Stimulated activated CD8-positive, alpha-beta memory T cell treated with anti-CD3 and anti-CD28 coated beads, Interleukin-4, amount 100 ng/mL, for 1 hour (primary cell): ENCODE measurements at places on chromosomes 3 and 15.

- DNase-seq = no peak
Observed at GRCh38 chr15:77012117-77012712, 17.3 kb downstream of the PSTPIP1 start.

DNA sequence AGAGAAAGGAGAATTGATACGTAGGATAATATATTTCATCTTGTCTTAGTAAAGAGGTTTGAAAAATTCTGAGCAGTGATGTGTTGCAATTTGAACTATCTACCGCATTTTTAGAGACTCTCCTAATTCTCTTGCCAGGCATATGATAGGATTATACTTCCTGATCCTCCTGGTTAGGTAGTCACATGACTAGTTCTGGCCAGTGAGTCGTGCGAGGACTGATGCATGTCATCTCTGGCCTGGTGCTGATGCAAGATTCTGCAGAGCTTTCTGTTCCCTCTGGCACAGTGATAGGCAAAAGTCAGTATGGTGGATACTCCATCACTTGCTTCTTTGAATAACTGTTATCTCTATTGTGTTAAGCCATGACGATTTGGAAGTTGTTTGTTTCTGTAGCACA, 277.6 kb upstream of the NAALADL2 start:
- no peak for DNase-seq

DNA sequence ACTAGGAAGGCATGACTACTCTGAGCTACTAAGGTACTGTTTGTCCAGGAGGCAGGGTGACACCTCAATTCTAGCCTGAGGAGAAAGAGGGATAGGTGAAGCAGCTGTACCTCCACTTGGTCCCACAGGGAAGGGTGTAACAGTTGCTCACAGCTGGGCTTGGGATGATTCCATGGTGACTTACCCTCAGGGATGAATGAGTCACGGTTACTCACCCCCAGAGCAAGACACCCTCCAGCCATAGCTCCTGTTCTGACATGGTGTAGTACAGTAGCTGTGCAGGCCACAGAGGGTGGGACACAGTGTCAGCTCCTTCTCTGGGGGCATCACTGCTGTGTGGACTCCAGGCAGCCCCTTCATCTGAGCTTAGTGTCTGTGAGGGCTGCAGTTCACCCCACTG, 868.6 kb upstream of the SEMA6D start:
- DNase-seq = no peak

GRCh38 chr15:63970621-63971426, 75.5 kb downstream of the DAPK2 start:
- DNase-seq = no peak

GRCh38 chr3:187822402-187822801, 77.1 kb upstream of the BCL6 start:
- DNase-seq = no peak

DNA sequence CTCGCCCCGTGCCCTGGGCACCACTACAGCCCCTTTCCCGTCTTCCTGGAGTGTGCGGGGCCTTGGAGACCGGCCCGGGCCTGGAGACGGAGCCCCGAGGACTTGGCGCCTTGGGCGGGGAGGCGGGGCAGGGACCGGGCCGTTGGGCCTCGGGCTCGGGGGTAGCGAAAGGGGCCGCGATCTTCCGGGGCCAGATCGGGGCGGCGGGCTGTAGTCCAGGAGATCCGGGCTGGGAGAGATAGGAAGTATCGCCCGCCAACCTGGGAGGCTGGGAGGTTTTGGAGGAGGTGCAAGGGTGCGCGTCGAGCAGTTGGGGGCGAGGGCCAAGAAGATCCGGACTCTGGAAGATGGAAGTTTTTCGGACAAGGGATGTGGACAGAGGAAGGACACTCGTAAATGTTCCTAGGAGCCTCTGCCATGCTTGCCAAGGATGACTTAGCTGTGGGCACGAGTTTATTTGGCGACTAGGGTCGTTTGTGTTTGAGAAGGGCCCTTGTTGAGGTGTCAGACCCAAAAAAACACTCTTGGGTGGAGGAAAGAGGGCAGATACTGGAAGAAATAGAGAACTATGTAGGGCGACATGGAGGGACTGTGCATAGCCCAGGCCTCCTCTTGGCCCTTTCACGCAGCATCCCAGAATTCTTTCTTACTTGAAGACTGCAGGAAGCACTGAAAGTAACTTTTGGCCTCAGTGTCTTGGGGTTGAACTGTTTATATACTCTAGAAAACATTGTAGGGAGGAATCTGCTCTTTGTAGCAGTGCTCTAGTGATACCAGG, 712 bp downstream of the RTF1 start:
- DNase-seq = no peak

DNA sequence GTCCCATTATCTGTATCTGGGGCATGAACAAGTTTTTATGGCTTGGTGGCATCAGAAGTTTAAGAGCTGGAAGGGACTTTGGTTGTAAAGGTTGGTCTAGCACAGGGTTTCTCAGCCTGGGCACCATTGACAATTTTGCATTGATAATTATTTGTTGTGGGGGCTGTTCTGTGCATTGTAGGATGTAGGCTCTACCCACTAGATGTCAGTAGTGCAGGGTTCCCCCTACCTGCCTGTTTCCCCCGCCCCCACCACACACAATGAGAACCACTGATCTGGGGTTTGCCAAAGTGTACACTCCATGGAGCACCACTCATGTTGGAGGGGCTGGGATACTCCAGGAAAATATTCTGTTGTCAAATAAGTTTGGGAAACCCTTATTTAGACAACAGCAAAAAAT, 42.7 kb downstream of the PLCL2 start:
- DNase-seq = no peak

GRCh38 chr3:46146548-46146947, 61.6 kb downstream of the CCR1 start:
- no peak for DNase-seq

- DNase-seq = no peak
Observed at GRCh38 chr3:119309591-119309990, 15.4 kb downstream of the ARHGAP31 start.

DNA sequence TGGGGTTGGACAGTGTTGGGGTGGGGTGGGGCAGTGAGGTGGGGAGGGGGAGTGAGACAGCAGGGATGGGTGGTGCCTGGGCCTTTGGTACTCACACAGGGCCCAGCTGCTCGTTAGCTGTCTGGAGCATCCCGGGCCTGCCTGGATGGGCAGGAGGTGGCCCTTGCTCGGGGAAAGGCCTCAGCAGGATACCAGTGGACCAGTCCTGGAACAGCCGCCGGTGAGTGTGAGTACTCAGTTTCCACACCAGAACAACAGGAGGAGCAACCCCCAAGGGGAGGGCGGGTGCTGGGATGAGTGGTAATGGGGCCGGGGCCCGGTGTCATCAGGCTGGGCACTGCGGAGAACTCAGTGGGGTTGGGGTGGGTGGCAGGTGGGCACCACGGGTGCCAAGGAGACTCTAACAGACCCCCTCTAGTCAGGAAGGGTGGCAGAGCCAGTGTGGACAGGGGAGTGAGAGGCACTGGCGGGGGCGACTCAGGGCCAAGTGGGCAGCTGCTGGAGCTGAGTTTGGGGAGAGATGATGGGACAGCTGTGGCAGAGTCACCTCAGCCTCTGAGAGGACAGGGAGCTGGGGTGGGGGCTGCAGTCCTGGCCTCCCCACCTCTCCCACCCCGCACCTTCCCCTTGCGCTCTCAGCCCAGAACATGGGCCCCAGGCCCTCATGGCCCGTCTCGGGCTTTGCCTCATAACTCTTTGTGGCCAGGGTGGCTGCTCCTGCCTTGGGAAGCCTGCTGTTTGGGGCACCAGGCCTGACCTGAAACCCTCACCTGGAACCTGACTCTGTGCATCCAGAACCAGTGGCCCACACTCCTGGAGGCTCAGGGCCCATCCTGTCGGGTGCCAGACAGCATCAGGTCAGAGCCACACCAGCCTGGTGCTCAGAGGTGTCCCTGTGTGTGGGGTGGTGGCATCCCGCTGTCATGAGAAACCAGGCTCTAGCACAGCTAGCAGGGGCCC, 52.1 kb upstream of the PRR23E start:
- DNase-seq = no peak

DNA sequence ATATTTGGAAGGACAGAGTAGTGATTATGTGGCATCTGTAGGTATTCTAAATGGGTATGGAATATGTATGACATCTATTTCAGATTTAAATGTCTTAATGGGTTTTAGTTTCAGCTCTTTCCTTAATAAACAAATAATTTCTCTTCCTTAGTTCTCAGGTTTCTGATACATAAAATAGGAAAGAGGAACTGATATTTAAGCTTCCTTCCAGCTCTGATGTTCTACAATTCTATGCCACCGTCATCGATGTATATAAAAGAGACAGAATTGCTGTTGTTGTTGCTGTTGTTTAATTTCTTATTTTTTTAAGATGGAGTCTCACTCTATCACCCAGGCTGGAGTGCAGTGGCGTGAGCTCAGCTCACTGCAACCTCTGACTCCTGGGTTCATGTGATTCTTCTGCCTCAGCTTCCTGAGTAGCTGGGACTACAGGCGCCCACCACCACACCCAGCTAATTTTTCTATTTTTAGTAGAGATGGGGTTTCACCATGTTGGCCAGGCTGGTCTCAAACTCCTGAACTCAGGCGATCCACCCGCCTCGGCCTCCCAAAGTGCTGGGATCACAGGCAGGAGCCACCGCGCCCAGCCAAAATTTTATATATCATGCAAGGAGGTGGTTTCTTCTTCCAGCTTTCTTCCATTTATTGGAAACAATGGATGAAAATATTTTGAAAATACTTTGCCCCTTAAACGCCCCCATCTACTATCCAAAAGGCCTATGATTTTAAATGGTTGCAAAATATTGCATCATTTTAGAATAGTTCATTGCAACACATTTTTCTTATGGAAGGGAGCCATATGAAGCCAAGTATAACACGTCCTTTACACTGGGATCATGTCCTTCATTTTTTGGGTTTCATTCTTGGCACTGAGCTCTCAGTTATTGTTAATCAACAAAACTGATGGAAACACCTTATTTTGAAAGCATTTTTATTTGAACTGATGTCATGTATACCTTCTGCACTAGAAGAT, 13.9 kb upstream of the C15orf61 start:
- DNase-seq = no peak

GRCh38 chr3:195137638-195138588, 133.0 kb downstream of the XXYLT1 start:
- DNase-seq = no peak

GRCh38 chr3:125078951-125079674, 23.3 kb upstream of the HEG1 start:
- DNase-seq = no peak

DNA sequence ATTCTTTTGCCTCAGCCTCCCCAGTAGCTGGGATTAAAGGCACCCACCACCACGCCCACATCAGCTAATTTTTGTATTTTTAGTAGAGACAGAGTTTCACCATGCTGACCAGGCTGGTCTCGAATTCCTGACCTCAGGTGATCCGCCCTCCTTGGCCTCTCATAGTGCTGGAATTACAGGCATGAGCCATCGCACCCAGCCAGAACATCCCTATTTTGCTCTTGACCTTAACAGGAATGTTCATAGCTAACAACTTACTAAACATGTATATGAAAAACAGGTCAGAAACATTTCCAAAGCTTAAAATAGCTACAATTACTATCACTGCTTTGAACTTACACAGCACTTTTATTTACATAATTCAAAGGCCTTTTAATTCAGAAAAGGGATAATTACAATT, 33.7 kb downstream of the UQCC5 start:
- DNase-seq = no peak

- no peak for DNase-seq
Observed at GRCh38 chr3:23312866-23313265, 109.7 kb downstream of the UBE2E2 start.

- no peak for DNase-seq
Observed at GRCh38 chr3:14795996-14796395, 22.8 kb upstream of the FGD5 start.

DNA sequence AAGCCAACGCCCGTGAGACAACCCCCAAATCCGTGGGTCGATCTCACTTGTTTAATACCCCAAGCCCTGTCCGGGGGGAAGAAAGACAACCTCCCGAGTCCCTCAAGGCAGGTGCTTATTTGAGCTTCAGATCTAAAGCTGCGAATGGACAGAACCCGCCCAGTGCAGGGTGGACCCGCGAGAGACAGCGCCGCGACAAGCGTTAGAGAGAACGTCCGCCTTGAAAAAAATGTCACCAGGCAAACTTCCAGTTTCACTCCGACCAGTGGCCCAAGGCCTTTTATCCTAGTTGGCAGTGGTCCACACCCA, 740 bp upstream of the OXSR1 start:
- no peak for DNase-seq

DNA sequence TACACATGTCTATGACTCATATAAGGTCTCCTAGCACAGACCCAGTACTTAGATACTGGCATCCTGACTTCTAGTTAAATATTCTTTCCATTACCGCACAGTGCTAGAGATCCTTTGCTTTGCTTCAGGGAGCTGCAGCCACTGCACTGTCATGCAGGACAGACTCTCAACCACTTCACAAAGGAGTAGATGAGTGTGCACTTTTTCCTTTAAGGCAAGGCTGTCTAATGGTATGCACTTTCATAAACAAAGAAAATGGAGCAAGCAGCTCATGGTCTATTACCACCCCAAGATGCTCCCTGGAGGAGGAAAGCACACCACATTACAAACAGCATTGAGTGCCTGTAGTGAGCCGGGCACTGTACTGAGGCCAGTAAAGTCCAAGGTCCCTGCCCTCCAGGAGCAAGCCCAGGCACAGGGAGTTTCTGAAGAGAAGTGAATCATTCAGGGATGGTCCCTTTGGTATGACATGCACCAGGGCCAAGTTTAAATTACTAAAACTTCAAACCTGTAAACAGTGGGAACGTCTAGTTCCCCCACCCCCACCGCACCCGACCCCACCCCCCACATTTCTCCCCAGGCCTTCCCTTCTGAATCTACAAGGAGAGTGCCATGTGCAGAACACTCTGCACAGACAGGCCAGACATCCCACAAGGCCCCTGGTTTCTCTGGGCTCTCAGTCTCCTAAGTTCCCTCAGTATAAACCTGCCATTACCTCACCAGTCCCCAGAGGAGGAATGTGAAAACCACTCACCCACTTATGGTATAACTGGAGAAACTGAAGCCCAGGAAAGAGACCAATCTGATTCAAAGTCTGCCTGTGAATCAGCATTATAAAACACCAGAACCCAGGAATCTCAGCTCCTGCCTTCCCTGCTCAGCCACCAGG, 107.8 kb upstream of the BCL6 start:
- DNase-seq = no peak

- no peak for DNase-seq
Observed at GRCh38 chr15:40456299-40456712, 14.5 kb upstream of the CHST14 start.

GRCh38 chr15:62344806-62345539, 179.9 kb upstream of the C2CD4B start:
- no peak for DNase-seq

GRCh38 chr3:186477876-186478275, 66.3 kb downstream of the CRYGS start:
- no peak for DNase-seq

DNA sequence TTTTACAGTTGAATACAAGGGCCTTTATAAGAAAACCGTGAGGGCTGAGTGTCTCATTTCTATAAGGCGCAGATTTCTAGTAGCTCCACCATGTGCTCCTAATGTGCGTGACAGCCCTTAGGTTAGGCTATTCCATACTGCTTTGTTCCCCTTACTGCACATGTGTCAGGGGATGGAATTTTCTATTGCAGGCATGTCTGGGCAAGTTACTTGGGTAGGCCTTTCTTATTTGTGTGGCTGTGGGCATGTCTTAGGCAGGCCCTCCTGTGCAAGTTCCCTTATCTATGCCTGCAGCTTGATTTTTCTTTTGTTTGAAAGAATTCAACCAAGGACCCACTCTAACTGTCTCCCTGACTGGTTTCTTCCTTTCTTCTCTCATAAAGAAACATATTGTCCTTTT, 434.2 kb upstream of the CNTN3 start:
- DNase-seq = no peak
